ENCODE measurements at places on chromosomes 3 and 15.

DNA sequence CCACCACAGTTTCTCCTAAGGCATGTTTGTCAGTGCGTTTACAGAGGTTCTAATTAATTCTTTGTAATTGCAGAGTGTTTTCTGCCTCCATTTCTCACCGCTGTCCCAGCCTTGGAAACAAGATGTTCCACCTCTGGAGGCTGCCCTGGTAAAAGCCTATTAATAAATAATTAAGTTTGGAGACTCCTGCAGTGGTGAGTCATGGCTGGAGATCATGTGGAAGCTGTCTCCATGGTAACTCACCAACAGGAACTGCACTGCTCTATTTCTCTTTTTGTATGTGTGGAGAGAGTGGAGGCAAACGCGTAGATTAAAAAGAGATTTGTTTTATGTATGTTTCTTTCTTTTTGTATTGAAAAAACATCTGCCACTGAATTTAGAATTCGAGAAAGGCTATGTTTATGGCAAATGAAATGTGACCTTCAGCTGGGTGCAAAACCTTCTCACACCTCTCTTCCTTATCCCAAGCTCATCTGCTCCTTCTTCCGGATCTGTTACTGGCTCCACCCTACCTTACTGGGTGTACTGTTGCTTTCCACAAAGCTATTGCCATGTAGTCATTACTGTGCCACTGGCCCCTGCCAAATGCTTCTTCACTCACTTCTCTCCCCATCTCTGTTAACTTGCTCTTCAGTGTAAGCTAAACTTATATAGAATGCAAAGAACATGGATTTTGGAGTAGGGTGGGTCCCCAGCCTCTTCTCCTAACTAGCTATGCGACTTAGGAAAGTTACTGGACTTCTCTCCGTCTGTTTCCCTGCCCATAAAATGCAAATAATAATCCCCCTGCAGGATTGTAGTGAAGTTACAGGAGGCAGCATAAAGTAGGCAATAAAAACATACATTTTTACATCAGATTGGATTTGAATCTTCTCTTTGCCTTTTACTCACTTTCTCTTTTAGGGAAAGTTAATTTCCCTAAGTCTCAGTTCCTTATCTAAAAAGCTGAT lies 778.5 kb downstream of the NTRK3 start:
- no peak for DNase-seq

DNA sequence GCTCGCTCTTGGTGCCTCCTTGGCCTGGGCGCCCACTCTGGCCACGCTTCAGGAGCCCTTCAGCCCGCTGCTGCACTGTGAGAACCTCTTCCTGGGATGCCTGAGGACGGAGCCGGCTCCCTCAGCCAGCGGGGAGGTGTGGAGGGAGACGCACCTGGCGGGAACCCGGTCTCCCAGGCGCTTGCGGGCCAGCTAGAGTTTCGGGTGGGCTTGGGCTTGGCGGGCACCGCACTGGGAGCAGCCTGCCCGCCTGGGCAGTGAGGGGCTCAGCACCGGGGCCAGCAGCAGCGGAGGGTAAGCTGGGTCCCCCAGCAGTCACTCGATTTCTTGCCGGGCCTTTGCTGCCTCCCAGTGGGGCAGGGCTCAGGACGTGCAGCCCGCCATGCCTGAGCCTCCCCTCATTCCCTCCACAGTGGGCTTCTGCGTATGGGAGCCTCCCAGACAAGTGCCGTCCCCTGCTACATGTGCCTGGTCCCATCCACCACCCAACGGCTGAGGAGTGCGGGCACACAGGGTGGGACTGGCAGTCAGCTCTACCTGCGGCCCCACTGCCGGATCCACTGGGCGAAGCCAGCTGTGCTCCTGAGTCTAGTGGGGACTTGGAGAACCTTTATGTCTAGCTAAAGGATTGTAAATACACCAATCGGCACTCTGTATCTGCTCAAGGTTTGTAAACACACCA lies 708.7 kb downstream of the VGLL3 start:
- DNase-seq = no peak

DNA sequence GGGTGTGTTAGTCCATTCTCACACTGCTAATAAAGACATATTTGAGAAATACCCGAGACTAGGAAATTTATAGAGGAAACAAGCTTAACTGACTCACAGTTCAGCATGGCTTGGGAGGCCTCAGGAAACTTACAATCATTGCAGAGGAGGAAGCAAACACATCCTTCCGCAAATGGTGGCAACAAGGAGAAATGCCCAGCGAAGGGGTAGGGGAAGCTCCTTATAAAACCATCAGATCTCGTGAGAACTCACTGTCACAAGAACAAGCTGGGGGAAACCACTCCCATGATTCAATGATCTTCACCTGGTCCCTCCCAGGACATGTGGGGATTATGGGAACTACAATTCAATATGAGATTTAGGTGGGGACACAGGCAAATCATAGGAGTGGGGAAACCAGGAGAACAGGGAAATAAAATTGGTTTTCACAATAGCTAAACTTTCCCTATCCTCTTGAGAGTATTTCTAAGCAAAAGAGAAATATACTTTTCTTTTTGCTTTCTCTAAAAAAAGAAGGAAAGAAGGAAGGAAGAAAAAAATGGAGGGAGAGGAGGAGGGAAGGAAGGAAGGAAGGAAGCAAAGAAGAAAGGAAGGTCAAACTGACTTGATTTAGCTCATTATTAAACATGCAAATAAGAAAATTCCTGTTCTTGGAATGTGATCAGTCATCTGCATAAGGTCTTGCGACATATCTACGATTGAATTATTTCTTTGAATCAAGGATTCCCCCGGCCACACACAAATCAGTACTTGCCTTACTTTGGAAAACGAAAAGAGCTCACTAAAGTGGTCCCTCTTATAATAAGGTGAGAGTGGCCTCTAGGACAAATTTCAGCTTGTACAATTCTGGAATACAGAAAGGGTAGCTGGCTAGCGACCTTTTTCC lies 75.2 kb downstream of the LIPC start:
- DNase-seq = no peak

DNA sequence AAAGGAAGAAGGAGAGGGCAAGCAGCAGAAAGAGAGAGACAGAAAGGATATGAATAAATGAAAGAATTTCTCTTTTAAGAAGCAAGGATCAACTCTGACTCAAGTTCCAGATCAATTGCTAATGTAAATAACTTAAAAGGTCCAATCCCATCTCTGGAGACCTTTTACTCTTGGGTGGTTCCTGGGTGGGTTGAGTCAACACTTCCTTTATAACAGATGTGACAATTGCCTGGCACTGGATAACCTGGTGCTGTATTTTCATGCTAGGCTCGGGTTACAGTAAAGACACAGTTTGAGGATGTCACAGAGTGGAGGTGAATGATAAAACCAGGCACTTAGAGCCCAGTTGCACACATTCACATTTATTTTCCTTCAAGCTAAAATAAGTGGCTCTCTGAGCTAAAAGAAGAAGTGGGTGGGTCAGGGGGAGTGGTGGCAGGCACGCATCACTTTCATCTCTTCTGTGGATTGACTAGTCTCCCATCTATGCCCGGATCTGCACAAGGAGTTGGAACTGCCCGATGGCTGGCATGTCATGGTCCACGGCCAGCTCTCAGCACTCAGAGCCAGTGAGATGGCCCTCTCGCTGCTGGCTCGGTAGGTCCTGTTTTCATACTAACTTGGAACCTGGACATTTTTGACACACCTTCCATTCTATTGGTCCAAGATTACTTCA lies 465.8 kb downstream of the FOXP1 start:
- DNase-seq = no peak

- DNase-seq = peak; percentile 21
Observed at GRCh38 chr15:71802770-71803169, 7.6 kb upstream of the NR2E3 start.

DNA sequence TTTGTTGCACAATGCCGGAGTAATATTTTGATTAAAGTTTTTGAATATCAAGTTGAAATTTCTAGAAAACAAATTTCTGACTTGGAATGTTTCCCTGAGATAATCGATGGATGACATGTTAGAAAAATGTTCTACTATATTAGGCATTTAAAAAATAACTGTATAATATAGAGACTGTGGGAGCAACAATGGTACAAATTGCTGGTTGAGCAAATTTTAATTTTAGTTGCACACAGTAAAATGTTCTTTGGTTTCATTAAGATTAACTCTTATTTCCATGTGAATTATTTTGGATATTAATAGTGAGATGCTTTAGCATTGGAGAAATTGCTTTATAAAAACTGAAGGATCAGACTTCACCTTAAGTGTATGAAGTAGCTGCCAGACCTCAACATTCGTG lies 9.3 kb downstream of the USP3 start:
- DNase-seq = no peak

GRCh38 chr3:121957674-121958415 lies 63.6 kb downstream of the SLC15A2 start:
- peak; percentile 55 for DNase-seq

Measured in MM.1S (cell line).